ENCODE measurements at places on chromosomes 6 and 20.
A peak's percentile ranks its signal among the peaks of the same experiment; 100 is the strongest.

- no peak for DNase-seq
Measured at GRCh38 chr6:38806271-38806670, 91.2 kb downstream of the DNAH8 start.

DNA sequence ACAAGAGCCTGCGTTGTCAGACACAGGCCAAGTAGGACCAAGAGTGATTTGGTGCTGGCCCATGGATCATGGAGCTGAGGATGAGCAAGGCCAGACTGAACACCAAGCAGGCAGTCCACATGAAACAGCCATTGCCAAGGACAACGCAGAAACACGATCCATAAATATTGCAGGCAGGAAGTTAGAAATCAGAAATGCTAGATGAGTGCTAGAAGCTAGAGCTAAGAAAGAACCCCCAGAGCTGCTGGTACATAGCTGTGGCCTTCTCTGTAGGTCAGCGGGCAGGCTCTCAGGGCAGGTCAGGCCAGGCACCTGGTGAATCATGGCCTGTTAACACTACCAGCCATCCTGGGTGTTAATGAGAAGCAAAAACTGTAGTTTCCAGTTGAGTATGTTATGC lies 119.7 kb downstream of the ALDH8A1 start:
- DNase-seq: peak; percentile 45

DNA sequence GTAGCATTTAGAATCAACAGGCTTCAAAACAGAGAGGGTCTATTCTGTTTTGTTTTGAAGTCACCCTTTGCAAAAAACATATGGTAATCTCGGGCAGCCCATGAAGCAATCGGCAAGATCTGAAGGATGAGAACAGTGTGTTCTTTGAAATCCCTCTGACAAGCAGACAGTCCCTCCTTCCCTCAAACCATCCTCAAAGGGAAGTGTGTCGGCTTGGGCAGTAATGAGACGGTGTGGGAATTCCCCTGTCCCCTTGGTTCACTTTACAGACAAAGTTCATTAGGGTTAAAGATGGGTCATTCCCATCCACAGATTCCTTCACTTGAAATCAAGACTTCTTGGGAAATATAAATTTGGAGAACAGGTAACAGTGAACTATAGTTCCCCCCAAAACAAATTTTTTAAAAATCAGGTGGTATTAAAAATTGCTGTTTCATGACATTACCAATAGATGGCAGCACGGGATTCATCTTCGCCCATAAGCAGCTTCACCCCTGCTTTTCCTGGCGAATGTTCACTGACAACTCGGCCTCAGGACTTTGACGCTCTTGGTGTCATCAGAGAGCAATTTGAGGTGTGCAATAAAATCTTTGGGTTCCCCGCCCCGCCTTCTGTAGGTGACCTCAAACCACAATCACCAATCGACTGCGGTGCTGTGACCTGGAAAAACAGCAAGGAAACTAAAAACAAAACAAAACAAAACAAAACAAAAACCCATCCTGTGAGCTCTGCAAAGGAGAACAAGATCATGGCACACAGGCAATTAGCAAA lies 159.3 kb upstream of the TNFAIP3 start:
- peak; percentile 87 for DNase-seq

- peak; percentile 43 for DNase-seq
Measured at GRCh38 chr6:11432091-11432490, 105.5 kb upstream of the TMEM170B start.
